ENCODE measurements at places on chromosomes 6 and 20.

DNA sequence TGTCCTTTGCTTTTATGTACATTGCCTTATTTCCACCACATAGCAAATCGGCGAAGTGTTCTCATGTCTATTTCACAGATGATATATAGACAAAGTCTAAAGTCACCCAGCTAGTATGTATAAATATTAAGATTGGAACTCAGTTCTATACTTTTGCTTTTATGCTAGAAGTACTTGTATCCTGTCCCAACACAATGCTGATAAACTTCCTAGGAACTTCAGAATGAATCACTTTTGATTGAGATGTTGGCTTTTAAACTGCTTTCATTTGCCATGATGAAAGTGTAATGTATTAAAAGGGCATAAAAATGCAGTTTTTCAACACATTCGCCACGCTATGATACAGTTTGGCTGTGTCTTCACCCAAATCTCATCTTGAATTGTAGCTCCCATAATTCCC, 50.8 kb downstream of the GCLC start:
- DNase-seq = no peak

DNA sequence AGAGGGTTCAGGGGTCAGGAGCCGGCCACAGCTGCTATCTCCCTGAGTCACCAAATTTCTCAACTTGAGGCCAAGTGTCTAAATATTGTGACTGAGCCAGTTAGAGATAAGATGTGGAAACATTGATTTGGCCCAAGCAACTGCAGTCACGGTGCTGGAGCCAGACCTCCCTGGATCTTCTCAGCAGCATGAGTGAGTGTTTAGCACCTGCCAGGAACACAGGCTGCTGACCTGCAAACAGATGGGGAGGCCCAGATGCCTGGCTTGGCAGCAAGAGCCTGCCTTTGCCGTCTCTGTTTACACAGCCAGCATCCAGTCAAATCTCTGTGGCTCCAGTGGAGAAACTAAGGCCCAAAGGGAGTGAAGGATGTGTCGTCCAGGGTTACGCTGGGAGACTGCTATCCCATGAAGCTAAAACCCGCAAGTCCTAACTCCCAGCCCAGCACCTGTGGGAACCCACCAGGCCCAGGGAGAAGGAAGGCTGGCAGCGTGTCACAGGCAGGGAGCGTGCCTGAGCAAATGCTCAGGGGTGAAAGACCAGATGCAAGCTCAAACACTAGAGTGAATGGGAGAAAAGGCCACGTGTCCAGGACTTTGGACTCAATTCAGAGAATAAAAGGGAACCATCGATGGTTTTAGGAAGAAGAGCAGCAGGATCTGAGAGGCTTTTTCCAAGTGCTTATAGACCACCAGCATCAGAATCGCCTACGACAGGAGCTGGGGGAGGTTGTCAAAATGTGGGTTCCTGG, 15.9 kb upstream of the PTGIS start:
- DNase-seq = no peak

DNA sequence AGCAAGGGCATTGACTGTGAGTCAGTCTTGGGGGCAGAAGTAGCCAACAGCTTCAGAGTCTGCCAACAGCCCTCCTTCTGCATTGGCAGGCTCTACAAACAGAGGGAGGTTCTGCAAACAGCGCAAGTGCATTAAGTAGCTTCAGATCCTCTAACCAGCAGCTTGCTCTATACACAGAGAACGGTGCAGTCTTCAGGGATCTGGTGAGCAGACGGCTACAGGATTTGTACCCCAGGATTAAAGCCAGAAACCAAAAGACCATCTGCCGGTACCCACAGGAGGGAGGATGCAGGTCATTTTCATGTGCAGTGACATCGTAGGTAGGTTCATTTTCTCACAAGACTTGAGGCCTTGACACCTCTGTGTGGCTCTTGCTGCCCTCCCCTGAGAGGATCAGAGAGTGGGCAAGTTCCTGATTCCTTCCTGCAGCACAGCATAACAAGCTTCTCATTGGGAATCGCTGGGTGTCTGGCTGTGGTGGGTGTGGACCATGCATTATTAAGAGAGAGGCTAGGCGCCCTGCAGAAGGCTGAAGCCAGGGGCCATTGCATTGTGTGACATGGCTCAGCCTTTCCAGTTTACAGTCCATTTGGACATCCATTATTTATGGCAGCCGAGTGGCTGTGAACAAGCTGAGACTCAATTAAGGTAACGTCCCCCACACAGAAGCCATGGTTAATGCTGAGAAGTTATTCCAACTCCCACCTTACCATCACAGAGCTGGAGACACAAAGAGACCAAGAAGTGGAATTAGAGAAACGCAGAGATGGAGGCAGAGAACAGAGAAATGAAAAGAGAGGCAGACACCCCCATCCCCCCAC, 250.0 kb downstream of the LRFN2 start:
- no peak for DNase-seq

GRCh38 chr6:133245007-133245406, 3.9 kb downstream of the EYA4 start:
- no peak for DNase-seq

- no peak for DNase-seq
Measured at GRCh38 chr6:145015739-145016558, 719.4 kb downstream of the EPM2A start.

DNA sequence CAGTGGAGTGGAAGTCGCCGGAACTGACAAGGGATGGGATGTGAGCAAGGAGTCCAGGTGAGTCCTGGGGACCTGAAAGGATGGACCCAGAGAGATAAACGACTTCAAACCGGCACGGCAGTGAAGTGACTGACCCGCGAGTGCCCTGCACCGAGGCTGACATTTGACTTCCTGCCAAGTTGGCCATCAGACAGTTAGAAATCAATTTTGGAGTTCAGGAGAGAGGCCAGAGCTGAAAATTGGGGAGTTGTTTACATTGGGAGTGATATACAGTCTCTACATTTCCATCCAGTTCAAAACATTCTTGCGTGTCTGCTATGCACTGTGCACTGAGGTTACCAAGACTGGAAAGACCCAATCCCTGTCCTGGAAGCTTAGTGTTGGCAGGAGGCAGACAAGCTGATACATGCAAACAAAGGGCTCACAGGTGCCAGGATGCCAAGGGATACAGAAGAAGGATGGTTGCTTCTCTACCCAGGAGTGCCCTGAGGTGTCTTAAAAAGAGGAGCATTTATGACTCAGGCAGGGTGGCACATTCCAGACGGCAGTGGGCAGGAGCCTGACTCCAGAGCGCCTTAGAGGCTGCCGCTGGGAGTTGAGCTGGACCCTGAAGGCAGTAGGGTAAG, 186.6 kb downstream of the MTHFD1L start:
- DNase-seq = no peak

DNA sequence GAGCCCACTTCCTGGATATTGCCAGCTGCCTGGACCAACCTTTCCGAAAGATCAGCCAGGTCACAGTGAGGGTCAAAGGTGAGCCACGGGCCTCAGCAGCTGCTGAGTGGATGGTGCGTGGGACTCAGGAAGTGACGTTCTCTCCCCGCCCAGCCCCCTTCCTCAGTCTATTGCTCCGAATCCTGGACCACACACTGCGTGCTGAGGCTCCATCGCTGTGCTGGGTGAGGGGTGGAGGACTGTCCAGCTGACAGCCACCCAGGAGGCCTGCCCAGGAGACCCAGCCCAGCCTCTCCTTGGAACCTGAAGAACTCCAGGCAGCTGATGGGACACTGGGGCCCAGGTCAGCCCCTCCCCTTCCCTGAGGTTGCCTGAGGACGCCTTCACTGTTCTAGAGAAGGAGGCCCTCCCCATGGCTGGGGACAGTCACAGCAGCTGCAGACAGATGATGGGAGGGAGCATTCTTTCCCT, 94.4 kb upstream of the CD93 start:
- no peak for DNase-seq

DNA sequence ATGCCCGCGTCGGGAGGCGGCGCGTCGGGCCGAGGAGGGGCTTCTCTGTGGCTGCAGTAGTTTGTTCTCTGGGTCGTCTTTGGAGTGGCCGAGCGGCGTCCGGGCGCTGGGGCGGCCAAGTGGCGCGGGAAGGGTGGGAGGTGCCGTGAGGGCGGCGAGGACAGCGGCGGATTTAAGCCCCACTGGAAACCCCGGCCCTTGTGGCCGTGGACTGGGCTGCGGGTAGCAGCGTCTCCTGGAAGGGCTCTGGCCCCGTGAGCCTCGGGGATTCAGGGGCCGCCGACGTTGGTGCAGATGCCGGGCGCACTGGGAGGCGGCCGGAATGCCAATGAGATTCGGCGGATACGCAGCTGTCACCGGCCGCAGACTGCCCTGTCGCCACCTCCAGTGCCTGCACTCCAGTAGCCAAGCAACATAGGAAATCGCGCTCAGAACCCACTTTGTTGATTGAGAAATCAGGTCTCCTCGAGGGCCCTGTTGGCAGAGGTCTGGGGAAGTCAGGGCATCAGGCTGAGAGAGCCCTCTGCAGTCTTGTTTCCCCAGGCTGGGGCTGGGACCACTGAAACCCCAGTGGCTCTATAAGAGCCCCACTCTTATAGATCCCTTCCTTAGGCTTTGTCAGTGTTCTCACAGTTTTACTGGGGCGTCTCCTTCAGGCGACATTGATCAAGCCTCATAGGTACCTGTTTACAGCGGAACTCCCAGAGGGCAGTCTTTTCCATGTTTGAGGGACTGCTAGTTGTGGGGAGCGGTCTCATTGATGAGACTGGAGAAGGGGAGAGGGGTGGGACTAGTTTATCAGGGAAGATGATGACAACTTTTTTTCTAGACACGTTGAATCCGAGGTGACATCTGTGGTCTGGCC, 642 bp downstream of the GZF1 start:
- no peak for DNase-seq

GRCh38 chr20:46898423-46898822, 3.8 kb downstream of the EYA2 start:
- DNase-seq = no peak

- DNase-seq = no peak
Measured at GRCh38 chr6:72672906-72673305, 51.0 kb downstream of the KCNQ5 start.

- DNase-seq = no peak
Measured at GRCh38 chr20:51269671-51270070, 246.8 kb upstream of the KCNG1 start.

GRCh38 chr6:137697267-137697938, 169.7 kb upstream of the TNFAIP3 start:
- DNase-seq = no peak

GRCh38 chr20:3887876-3888620, 1.1 kb upstream of the PANK2 start:
- DNase-seq = no peak

- DNase-seq = no peak
Measured at GRCh38 chr6:168949981-168950857, 303.4 kb downstream of the THBS2 start.

GRCh38 chr20:59300333-59301081, at the start of gene EDN3:
Gene EDN3 (plus strand): TSS chr20:59300611. CDS start chr20:59300813, 202 bp downstream.
- DNase-seq = no peak

- no peak for DNase-seq
Measured at GRCh38 chr6:67501755-67502154, 1133.3 kb upstream of the ADGRB3 start.

GRCh38 chr6:126017668-126018067, 31.3 kb downstream of the TRMT11 start:
- no peak for DNase-seq

DNA sequence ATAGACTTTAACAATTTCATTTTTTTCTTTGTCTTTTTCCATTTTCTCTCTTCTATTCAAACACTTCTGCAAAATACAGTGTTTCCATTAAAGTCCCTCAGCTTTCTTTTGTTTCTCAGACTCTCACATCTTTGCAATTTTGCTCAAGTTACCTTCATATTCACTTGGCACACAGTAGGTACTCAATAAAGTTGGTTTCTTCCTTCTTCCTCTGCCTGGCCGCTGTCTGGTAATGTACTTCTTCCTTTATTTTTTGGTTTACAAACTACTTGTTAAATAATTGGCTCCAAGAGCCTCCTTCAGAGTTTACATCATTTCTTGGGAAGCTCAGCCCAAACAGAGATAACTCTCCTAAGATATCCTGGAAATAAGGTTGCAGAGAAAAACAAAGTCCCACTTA, 81.1 kb downstream of the GJA10 start:
- no peak for DNase-seq

DNA sequence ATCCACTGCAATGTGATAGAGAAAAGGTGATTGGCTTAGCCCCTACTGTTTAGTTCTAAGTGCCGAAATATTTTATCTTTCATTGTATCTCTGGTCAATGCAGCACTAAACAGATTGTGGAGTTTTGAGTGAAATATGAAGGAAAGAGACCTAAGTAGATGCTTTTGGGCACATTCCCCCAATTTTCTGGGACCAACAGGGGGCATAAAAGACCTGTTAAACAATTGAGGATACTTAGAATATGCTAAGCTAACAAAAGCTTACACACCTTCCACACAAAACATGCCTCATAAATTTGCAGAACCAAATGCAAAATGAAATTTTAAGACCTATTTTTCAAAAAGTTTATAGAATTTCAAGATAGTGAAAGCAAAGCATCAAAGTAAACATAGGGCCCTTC, 746.9 kb downstream of the TBC1D32 start:
- no peak for DNase-seq
